ENCODE measurements at places on chromosomes 4 and X.

- DNase-seq: no peak
Observed at GRCh38 chrX:42020225-42020624, 96.9 kb upstream of the CASK start.

GRCh38 chrX:153611298-153612095 lies 12.6 kb upstream of the CCNQ start:
- DNase-seq: no peak

- no peak for DNase-seq
Observed at GRCh38 chrX:43474321-43474720, 181.8 kb upstream of the MAOA start.

- DNase-seq: no peak
Observed at GRCh38 chrX:140354431-140355120, 150.3 kb downstream of the SOX3 start.

DNA sequence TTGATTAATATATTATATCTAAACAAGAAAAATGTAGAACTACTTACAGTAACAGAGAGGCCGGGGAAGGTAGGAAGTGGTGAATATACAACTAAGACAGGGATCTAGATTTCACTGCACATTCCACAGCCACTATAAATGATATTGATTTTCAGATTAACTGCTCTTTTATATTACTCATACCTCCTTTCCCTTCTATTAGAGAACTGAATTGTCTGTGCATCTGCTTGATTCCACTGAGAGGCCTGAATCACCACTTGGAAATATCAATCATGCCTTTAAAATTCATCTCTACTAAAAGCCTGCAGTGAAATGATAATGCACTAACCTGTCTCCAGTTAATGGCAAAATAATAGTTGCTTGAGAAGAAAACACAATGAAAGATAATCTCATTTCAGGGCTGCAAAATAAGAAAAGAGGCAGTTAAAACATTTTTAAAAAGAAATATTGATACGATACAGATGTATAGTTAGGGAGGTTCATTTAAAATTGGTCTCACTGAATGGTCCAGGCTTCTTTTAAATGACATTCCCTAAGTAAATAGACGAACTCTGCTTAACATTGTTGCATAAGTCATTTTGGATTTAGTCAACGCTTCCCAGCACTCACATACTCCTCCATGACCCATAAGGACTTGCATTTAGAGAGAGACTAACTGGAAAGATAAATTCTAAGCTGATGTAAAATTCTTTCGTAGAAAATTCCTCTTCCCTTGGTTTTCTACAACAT lies 3.8 kb downstream of the ANTXR2 start:
- no peak for DNase-seq

DNA sequence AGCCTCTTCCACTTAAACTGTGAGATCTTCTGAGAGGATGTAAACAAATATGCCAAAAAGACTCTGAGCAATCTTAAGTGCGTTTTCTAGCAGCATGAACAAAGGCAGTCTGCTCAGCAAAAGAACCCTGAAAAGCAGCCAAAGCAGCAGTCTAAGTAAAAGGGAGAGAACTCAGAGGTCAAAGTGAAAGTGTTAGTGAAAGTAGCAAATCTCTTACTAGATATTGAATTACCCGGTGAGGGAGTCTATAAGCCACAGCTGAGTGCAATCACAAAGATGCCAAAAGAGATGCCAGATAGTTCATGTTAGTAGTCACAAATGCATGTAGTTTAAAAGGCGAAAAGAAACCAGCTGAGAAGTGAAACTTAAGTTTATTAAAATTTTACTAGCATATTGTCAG lies 7.9 kb upstream of the GNRHR start:
- no peak for DNase-seq

DNA sequence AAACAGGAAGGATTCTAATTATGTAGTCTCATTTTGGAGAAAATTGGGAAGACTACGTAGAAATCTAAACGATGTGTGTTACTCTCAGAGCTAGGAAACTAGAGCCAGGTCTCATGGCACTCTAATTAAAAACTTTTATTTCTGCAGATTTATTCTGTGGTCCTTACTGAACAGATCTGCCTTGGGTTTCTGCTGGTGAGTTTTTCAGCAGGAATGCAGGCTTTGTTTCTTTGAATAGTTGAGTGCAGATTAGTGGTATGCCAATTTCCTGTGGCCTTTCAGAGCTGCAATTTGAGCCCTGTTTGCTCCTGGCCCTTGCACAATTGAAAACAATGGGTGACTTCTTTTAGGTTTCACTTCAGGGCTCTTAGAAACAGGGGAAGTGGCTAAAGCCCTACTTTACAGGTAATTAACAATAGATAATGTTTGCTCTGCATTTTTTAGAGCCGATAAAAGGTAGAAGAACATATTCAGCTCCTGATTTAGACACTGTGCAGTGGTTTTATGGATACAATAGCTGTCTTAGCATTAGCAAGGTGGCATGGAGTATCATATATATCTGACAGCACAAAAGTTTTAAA lies 21.8 kb downstream of the SPRY1 start:
- DNase-seq: peak; percentile 88

DNA sequence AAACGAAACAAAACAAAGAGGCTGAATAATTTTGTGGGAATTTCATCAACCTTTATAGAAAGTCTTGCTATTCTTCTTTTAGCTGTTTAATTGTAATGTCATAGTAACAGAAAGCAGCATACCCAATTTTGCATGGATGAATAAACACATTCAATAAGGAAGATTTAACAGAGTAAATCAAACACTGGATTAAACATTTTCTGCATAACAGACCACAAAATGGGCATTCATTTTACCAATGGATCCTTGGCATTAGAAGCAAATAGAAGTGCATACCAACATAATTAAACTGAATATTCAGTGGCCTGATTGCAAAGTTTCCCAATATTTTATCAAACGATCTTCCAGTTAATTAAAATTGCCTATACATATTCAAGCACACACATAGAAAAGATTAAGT lies 4.4 kb upstream of the CHM start:
- DNase-seq: no peak

DNA sequence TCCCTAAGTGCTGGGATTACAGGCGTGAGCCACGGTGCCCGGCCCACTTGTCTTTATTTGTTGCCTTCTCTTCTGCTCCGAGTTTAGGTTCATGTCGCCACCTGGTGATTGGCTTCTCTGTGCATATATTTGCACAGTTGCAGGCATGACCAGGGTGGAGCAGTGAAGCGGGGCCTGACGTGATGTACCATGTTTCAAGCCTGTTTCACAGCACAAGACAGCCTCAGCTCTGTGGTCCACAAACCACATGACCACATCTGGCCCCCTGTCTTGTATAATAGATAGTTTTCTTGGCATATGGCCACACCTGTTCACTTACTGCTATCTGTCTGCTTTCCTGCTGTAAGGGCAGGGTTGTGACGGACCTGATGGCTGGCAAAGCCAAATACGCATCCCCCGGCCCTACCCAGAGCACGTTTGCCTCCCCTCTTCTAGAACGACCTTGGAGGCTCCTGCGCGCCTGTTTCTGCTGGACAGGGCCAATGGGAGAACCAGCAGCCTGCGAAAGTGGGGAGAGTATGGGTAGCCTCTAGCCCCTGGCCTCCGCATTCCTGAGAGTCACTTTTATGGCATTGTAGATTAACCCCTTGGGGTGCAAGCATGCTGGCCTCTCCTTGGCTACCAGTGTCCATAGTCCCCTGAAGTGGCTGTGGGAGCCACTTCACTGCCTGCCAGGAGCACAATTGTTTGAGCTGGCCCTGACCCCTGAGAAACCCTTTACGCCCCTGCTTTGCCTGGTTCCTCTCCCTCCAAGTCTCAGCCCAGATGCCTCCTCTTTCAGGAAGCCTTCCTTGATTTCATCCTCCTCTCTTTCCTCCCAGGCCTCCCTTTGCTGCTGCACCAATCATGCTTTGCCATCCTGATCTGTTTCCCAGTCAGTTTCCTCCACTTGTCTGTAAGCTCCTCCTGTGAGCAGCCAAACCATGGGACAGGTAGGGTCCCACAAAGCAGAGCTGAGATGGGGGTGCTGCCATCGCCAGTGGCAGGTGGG lies 6.0 kb upstream of the SH3TC1 start:
- DNase-seq: peak; percentile 75

- DNase-seq: no peak
Observed at GRCh38 chrX:100871594-100872560, 2.3 kb downstream of the NOX1 start.

DNA sequence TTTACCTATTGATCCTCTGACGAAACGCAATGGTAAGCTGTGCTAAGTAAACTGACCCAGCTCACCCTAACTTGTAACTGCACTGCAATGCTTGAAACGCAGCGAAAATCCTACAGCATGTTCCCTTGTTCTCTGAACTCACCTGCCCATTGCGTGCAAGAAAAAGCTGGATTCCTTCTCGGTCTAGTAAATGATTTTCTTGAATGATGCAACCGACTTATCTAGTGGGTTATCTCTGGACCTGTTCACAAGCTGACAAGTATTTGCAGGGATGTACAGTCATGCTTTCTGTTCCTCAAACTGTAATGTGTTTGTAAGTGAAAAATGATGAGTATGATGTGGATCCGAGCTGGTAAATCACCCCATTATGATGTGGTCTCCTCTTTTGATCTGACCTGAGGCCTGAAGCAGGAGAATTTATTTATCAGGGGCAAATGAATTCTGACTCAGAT lies 140.1 kb downstream of the BTC start:
- no peak for DNase-seq

DNA sequence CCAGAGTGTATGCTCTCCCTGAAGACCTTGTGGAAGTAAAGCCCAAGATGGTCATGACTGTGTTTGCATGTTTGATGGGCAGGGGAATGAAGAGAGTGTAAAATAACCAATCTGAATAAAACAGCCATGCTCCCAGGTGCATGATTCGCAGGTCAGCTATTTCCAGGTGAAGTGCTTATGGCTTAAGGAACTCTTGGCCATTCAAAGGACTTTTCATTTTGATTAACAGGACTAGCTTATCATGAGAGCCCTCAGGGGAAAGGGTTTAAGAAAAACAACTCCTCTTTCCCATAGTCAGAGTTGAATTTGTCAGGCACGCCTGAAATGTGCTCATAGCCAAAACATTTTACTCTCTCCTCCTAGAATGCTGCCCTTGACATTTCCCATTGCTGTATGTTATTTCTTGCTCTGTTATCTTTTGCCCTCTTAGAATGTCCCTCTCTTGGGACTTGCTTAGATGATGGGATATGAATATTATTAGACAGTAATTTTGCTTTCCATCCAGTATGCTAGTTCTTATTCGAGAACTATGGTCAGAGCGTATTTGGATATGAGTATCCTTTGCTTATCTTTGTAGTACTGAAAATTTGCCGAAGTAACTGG lies 88.6 kb downstream of the PLS3 start:
- no peak for DNase-seq

- no peak for DNase-seq
Observed at GRCh38 chr4:70754990-70755688, 33.4 kb downstream of the RUFY3 start.

DNA sequence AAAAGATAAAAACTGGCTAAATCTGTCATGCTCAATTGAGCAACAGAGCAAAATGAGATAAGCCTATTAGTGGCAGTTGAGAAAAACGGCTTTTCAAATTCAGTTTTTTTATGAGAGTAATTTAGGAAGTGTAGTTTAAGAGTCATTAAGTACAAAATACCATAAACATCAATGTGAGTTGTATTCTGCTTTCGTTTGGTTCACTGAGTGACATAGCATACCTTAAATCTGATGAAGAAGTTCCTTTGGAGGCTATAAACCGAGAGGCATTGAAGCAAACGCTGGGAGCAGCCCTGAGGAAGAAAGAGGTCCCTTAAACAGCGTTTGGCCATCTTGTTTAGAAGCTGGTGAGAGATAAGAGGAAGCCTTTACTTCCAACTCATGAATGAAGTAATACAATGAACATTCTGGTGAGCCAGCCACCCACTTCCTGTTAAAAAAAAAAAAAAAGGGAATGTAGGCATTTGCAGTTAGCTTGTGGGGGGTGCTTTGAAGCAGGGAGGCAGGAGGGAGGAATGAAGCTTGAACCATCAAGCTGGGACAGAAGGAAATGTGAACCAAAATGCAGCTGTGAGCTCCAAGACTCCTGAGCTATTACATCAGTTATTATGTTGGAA lies 132.3 kb downstream of the ZNF330 start:
- DNase-seq: no peak

GRCh38 chr4:54060116-54060515 lies 4.3 kb downstream of the CHIC2 start:
- DNase-seq: no peak

DNA sequence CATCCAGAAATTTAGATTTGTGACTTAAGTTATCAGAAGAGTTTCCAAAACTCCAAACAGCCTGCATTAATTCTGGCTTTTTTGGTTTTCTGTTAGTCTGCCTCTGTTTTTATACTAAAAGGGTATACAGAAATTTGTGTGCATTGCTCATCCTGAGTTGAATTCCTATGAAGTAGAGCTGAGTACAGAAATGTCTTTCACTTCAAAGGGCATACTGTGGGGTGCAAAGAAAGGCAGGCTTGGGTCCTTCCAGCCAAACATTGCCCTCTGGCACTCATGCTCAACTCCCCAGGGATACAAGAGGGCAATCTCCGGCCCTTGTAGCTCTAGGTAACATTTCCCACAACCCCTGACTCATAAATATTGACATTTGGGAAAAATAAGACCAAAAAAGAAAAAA lies 27.6 kb upstream of the TMEM184C start:
- DNase-seq: no peak

- DNase-seq: no peak
Observed at GRCh38 chr4:108881986-108882385, 119.1 kb upstream of the ETNPPL start.

- no peak for DNase-seq
Observed at GRCh38 chr4:14934704-14935390, 67.4 kb upstream of the CPEB2 start.

DNA sequence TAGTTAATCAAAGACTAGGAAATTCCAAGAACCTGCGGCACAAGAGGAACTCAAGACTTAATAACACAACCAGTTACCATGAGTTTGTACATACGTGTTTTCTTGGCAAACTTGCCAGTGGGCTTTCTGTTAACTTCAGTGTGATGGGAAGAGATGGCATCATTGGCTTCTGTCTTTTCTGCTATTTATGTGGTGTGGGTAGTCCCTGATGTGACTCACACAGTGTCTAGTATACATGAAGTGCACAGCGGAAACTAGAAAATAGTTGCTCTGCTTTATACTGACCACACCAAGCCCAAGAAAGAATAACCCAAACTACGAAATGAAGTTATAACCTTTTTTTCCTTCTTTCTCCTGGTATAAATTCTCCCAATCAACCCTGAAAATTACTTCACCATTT lies 24.5 kb downstream of the DAPP1 start:
- DNase-seq: no peak

GRCh38 chr4:56906489-56907393 lies 959 bp upstream of the REST start:
- DNase-seq: no peak

- DNase-seq: no peak
Observed at GRCh38 chr4:8915201-8916200, 43.9 kb upstream of the HMX1 start.

All from NCI-H345 (cell line).